Activated CD4-positive, alpha-beta memory T cell treated with anti-CD3 and anti-CD28 coated beads, Interleukin-2, amount 10 ng/mL, durations not matched to agents 7 days and 5 days (primary cell): ENCODE measurements at places on chromosomes 12 and 14. TPM values are rescaled to one million over a fixed set of nuclear protein-coding genes. Genes with fewer than 3 reads are reported as not detected.

Gene GPRC5D
- total RNA-seq: 0.73 TPM

DNA sequence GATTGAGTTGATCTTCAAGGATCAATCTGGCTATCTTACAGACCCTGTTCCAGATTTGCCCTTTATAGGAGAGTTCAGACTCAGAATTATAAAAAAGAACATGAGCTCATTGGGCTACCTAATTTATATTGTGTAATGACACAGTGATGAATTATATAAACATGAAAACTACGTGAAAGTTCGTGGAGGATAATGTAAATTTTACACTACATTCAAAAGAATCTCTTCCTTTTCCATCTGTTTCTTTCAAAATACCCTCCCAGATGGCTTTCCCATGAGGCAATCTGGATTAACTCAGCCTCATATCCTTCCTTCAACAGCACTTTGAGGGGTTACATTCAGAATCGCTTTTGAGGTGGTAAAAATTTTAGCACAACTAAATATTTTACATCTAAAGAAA, 129.3 kb downstream of the HMGA2 start:
- H3K4me1 ChIP-seq: no peaks in the 10 kb centered on the region
- H3K27ac ChIP-seq: no peak overlapping the region
- H3K27me3 ChIP-seq: peaks cover 6% of the 10 kb centered on the region

GRCh38 chr12:1131811-1132224, 140.8 kb downstream of the ERC1 start:
- DNase-seq: no peak
- peaks cover 11% of the 10 kb centered on the region for H3K4me1 ChIP-seq
- no peaks in the 10 kb centered on the region for H3K36me3 ChIP-seq
- H3K27me3 ChIP-seq: no peaks in the 10 kb centered on the region

DNA sequence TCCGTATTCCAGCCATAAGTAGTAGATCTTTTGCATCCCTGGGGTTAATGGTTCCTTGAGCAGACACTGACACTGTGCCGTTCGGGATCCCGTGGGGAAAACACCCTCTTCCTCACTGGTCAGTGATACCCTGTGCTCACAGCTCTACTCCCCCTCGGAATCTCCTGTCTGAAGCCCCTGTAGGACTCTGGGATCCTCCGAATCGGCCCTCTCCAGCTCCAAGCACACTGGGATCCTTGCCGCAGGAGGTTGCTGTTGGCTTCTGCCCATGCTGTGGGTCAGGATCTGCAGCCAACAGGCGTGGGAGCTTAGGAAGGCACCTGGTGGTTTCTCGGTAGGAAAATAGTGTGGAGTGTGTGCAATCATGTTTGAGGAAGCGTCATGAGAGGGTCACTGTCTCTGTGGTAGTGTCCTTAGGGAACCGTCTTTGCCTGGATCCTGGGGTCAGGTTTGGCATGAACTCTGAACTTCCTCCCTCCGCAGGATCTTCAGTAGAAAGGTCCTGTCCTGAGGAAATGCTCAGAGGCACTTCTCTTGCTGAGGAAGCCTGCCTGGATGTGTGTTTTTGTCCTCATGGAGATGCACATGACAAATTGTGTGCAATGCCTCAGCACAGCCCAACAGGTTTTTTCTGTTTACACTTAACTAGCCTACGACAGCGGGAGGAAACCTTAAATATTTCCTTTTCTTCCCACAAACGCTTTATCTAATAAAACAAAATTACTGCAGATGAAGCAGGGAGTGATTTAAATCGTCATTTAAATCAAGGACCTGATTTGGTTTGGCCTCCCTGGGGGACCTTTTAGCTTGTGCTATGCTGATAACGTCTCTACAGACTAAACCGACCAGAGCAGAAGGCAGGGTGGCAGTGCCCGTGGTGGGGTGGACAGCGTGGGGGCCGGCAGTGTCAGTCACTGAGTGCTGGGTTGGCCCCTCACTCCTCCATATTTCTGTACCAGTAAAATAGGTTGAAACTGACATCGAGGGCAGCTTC, 18.7 kb downstream of the FBXL14 start:
- no peaks in the 10 kb centered on the region for H3K36me3 ChIP-seq
- H3K4me1 ChIP-seq: no peaks in the 10 kb centered on the region
- H3K27ac ChIP-seq: no peak overlapping the region
- H3K4me3 ChIP-seq: no peak overlapping the region

DNA sequence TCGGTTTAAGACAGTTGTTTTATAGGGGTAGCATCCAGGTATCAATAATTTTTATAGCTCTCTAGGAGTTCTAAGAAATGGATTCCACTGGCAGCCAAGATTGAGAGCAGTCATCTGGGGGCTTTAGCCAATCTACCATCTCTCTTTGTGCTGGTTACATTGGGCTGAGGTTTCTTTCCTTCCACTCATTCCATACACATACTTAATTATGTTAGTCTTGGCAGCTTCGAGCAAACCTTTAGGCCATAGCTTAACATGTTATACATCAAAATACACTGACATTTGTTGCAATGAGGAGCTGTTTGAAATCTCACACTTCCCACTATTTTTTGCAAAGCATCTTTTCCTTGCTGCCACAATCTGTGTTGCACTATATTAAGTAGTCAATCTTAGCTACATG, 63.1 kb downstream of the ARMH4 start:
- H3K27me3 ChIP-seq: peaks cover 35% of the 10 kb centered on the region
- no peak overlapping the region for H3K27ac ChIP-seq
- no peaks in the 10 kb centered on the region for H3K4me1 ChIP-seq

Gene RDH11
- total RNA-seq: 60.4 TPM

DNA sequence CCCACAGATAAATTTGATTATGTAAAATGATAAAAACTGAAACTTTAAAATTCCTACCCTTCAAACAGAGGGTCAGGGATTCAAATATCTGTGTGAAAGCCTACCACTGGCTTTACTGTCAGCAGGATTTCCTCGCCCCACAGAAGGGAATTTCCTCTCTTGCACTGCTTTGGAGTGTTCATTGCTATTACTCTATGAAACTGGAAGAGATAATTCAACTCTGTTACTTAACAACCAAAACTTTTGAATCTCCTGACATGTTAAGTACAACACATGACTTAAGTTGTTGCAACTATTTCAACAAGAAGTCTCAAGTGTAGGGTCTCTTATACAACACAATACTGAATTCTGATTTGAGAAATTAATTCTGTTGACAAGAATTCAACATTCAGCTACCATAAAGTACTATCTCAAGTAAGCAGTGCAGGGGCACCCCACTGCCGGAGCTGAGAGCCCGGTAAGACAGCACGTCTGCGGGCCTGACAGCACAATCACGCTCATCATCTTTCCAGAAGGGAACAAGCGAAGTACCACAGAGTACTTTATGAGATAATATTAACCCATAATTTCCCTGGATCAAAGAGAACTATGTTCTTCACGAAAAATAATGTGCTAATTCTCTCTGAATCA, 22.9 kb downstream of the DICER1 start:
- no peak overlapping the region for H3K27ac ChIP-seq
- no peaks in the 10 kb centered on the region for H3K27me3 ChIP-seq
- H3K4me3 ChIP-seq: no peak overlapping the region
- peaks cover 13% of the 10 kb centered on the region for H3K4me1 ChIP-seq
- H3K36me3 ChIP-seq: peaks cover 44% of the 10 kb centered on the region
- no peak for DNase-seq
